ENCODE measurements at places on chromosomes 3 and 15.
A peak's percentile ranks its signal among the peaks of the same experiment; 100 is the strongest.

- DNase-seq = no peak
Observed at GRCh38 chr3:71599416-71599815, 15.9 kb upstream of the FOXP1 start.

DNA sequence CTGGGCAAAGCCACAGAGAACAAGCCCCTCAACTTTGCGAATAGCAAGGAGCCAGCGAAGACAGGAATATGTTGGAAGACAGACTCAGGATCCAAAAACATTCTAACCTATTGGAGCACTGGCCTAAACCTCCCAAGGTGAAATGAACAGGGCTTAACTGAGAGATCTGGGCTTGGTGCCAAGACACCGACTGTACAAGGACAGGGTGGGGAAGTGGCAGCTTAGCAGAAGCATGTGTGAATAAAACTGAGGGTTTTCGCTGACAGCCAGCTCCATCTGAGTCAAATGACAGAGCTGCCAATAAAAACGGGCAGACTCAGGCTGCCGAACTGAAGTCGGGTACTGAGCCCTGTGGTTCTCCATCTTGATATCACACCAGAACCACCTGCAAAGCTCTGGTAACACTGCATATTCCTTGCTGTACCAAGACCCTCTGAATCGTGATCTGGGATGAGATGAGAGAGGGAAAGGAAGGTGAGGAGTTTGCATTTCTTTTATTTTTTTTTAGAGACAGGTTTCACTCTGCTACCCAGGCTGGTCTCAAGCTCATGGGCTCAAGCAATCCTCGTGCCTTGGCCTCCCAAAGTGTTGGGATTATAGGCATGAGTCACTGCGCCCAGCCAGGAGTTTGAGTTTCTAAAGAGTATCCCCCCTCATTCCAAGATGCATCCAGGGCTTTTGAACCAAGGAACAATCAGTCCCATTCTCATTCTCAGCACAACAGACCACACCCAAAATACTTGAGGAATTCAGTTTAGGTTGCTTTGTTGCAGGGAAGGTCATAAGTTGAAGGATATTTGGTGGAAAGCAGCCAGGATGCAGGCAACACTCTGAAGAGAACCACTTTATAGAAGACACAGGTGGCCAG, 6.0 kb upstream of the PLCB2 start:
- DNase-seq = no peak

- no peak for DNase-seq
Observed at GRCh38 chr3:27680517-27681246, 41.4 kb downstream of the EOMES start.

DNA sequence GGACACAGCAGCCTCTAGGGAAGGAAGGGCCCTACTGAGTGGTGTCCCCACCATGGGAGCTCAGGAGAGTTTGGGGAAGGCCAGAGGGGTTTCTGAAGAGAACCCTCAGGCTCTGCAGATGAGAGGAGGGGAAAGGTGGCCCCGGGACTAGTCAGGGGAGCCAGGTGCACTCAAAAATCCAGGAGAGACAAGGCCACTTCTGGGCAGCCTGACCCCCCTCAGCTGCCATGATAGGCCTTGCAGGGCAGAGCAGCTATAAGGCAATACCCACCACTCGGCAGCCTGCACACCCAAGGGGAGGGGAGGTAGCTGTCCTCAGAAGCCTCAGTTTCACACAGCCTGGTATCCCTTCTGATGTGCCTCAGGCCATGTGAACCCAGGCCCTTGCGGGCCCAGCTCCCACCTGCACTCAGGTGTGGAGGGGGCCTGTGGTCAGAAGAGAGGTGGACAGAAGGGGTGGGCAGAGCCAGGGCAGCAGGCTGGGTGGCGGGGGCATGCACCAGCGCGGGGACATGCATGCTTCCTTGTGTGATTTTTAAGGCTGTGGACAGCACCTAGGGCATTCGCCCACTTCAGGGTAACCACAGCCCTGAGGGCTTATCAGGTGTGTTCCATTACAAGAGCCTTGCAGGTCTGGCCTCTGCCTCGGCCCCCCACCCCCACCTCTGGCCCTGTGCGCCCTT, 34.6 kb downstream of the SRPRB start:
- DNase-seq = no peak

GRCh38 chr3:189455009-189455408, 176.2 kb upstream of the TP63 start:
- no peak for DNase-seq

DNA sequence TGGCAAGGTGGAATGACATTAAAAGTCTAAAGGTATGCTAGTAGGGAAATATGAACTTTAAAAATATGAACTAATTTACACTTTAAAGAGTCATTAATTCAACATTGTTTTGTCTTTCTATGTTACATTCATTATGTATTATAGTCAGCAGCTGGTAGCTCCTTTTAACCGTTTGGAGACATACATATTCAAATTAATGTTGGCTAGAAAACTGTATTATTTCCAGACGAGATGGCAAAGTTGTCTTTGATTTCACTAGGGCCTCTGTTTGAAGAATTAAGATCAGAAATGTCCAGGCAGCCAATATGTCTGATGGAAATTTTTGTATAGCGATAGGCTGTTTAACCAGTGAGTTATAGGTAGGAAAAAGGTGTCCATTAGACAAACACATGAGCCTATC, 817.6 kb downstream of the GRM7 start:
- no peak for DNase-seq

- no peak for DNase-seq
Observed at GRCh38 chr15:95639208-95639607, 691.3 kb upstream of the NR2F2 start.

GRCh38 chr3:113747283-113748046, 630 bp downstream of the ATP6V1A start:
- DNase-seq = peak; percentile 61
